ENCODE measurements at places on chromosomes 11 and 22.

DNA sequence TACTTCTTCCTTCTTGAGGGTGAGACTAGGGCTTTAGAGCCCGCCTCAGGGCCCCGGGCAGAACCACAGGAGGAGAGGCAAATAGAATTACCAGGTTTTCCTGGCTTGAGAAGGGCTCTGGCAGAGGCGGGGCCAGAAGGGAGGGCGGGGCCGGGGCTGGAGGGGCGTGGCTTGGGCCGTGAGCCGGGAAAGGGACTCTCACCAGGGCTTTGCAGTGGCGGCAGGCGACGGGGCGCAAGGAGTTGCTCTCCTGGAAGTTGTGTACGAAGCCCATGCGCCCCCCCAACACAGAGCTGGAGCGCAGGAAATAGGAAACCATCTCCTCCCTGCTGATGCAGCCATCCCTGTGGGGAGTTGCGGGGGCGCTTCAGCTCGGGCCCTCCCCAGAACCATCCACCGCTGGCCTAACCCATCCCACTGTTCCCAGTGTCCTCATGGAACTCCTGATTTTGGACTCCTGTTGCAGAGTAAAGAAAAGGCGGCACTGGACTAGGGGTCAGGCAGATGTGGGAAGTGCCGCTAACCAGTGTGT, 6.9 kb upstream of the NRXN2 start:
- no peak for DNase-seq

DNA sequence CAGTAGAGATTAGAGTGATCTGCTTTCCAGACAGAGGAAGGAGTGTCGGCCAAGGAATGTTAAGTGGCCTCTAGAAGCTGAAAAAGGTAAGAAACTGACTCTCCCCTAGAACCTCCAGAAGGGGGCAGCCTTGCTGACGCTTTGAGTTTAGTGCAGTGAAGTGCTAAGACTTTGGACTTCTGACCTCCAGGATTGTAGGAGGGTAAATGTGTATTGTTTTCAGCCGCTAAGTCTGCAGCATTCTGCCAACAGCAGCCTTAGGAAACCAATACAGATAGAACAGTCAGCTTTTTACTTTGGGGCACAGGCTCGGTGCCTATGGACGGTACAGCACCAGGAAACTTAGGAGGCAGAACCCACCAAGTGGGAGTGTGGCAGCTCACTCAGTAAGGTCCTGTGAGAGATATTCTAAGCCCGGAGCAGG, 3.6 kb upstream of the TBC1D22A start:
- peak; percentile 57 for DNase-seq

DNA sequence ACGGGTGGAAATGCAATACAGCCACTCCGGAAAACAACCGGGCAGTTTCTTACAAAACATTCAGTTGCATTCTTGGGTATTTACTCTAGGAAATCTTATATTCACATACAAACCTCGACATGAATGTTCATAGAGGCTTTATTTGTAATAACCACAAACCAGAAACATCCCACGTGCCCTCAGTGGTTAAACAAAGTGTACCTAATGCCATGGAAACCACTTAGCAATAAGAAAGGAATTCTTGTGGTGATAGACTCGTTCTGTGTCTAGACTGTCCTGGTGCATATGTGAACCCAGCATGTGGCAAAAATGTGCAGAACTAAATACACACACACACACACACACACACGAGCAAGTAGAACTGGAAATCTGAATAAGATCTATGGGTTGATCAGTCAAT, 1073.3 kb downstream of the TBC1D22A start:
- peak; percentile 99 for DNase-seq

DNA sequence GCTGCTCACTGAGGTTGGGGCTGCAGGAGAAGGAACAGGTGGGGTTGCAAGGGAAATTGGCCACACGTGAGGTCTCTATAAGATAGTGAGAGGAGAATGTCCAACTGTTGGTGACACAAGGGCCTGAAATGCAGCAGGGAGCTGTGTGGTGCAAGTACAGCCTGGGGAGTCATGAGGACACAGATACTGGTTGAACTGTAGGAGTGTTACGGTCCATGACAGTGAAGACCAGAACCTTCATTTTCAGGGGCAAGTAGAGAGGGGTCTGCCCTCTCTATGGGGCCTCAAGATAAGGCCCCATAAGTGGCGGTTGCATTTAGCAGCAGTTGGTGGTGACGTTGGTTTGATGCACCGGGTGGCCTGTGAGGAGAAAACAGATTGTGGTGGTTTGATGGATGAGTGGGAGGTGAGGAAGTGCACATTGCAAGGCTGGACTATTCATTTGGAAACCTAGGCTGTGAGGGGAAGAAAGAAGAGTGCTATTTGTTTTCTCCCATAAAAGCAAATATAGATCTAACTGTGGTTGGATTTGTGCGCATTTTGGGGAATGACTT, 39.4 kb downstream of the MICAL2 start:
- peak; percentile 44 for DNase-seq

GRCh38 chr11:117229411-117229810, 2.5 kb downstream of the PCSK7 start:
- DNase-seq: no peak

DNA sequence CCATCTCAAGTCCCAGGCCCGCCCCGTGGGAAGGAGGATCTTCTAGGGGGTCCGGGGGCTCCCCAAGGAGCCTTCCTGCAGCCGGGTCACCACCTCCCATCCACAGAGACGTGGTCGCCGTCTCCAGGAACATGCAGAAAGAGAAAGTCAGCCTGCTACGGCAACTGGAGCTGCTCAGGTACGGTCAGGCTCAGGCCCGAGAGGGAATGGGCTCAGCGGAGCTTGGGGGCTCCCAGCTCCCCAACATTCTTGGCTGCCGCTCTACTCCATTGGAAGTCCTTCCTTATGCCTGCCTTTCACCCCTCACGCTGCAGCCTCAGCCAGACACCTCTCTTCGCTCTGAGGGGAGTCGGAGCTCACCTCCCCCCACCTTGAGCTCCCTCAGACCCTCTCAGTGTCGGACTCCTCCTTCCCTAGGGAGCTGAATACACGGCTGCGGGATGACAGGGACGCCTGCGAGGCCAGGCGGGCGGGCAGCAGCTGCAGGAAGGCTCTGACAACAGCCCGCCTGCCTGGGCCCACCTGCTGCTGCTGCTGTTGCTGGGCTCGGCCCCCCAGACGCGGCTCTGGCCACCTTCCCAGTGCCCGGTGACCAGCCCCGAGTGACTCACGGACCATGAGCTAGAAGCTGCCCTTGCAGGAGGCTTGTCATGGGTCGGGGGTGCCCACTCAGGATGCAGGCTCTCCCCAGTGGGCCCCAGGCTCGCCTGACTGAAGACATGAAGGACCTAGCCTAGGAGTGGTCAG, 1.5 kb upstream of the CD151 start:
- peak; percentile 52 for DNase-seq

DNA sequence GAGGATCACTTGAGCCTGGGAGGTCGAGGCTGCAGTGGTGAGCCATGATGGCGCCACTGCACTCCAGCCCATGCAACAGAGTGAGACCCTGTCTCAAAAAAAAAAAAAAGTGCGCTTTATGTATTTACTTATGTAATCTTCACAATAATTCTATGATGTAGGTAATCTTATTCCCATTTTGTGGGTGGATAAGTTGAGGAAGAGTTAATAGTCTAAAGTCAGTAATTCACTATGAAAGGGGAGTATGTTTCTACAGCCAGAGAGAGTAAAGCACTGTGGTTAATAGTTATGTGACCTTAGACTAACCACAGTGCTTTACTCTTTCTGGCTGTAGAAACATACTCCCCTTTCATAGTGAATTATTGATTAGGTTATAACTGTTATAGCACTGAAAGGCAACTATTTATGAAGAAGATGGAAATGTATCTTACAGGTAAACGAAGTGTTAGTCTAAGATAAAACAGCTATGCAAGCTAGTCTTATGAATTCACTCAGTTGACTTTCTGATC, 11.9 kb downstream of the CTR9 start:
- DNase-seq: no peak

- no peak for DNase-seq
Measured at GRCh38 chr11:68661014-68661413, 23.3 kb upstream of the GAL start.

GRCh38 chr11:88523386-88524071, 186.0 kb upstream of the CTSC start:
- DNase-seq: peak; percentile 71

DNA sequence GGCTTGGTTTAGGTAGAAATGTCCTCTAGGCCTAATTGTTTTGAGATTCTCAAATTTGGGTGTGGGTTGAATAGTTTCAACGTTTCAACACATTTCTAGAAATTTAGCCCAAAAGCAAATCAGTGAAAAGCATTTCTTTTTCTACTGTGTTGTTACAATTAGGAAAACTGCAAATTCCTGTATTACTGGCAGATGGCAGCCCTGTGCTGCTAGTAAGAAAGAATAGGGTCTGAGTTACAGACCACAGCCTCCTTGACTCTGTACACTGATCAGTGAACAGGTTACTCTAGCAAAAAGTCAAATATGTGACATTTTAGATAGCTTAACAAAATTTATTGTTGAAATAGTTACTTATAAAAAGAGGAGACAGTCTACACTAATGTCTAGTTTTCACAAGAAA, 703.0 kb downstream of the JRKL start:
- DNase-seq: no peak

GRCh38 chr11:125174057-125174456, 9.5 kb downstream of the PKNOX2 start:
- DNase-seq: no peak

DNA sequence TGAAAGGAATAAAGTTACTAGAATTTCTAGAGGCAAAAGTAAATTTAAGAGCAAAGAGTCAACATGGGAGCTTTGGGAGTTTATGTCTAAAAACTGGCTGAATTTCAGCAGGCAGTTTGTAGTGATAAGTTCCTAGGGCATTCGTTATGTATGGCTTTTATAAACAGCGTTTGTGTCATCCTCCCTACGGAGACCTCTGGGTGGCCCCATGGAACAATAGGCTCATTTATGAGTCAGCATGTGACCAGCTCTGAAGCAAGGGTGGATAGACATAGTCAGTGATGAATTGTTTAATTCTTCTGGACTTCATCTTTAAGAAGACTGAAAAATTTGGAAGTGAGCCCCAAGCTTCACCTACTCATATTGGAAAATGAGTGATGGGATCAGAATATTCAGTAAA, 37.1 kb downstream of the SVIP start:
- peak; percentile 64 for DNase-seq

DNA sequence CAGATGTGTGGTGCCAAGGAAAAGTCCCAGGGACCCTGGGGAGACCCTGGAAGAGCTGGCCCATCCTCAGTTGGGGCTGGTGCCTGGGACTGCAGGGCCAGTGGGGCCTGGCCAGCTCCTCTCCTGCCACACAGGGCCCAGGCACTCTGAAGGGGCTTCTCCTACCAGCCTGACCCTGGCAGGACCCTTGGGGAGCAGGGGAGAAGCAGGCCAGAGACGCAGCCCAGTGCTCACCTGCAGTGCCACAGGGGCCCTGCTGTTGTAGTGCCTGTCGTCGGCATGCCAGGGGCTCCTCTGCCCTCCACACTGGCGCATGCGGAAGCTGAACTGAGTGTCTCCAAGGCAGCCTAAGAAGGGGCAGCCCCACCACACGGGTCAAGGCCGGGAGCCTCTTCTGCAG, 9.1 kb downstream of the DENND6B start:
- no peak for DNase-seq

DNA sequence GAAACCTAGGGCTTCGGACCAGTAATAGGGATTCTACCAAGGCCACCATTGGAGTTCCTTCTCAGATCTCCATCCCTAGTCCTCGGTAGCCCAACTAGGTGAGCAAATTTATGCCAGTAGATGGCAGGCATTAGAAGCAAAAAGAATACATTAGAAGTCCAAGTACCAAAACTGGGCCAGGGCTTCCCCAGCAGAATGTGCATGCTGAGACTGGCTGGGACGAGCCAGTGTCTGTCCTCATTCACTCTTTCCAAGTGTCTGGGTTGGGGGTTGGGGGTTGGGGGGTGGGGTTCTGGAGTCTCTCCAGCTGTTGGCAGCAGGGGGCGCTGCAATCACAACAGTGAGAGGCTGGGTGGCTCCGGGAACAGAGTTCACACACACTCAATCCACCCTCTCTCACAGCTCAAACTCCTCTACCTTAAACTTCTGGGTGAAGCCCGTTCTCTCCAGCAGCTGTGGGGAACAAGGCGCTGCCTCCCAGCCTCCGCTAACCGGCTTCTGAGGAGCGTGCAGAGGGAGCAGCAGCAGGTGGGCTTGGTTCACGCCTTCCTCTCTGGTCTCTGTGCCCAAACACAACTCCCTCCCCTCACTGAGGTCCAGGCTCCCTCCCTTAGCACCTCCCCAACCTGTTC, 57.5 kb downstream of the BTG4 start:
- DNase-seq: peak; percentile 74

DNA sequence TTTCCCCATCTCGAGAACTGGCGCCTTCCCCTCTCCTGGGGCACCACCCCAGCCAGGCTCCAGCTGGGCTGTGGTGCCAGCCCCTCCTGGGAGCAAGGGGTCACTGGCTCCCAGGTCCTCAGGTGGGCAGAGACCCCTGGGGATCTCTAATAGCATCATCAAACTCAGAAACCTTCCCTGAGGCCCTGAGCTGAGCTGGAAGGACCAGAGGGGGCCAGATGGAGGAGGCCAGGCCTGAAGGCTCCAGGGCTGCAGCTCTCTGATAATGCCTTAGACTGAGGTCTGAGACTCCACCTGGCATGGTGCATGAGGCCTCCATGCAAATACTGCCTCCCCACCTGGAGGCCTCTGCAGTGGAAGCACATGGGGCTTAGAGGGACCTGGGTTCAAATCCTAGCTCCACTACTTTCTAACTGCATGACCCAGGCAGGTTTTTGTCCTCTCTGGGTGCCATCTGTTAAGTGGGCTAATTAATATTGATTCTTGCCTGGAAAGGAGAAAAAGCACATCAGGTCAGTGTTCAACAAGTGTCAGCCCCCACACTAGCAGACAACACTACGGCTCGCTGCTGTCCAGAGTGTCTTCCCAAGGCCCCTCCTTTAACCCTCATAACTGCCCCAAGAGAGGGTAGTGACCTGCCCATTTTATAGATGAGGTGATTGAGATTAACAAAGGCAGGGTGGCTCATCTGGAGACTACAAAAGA, 1.5 kb downstream of the MAPK8IP1 start:
- no peak for DNase-seq

DNA sequence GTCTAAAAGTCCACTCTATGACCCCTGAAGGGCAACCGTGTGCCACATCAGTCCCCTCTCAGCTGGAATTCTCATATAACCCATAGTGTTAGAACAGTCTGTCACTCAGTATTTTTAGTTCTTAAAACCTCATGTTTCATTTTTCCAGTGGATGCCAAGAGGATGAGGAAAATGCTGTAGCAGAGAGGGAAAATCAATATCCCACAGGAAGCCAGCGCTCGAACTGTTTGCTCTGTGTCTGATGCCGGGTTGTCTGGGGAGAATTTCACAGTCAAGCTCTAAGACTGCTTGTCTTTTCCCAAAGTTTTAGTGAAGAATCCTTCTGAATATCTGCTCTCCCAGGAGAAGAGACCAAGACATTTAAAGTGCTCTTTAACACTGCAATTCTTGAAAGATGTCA, 360.9 kb downstream of the OPCML start:
- no peak for DNase-seq

- DNase-seq: no peak
Measured at GRCh38 chr11:10970926-10971325, 113.1 kb upstream of the ZBED5 start.

DNA sequence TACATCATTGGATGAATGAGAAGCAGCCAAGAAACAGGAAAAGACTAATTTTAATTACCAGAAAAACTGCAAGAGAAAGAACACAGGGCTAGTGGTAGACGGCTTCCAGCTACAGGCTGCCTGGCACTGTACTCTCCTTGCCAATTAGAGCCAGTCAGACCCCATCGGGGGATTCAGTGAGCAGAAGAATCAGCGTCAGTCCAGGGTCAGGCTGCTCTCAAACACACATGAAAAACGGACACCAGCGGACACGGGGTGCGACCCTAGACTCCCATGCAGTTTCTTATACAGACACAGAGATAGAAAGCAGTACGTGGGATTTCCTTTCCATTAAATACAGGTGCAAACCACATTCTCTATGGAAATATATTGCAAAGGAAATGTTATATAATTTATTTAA, 1.1 kb upstream of the CNTN5 start:
- DNase-seq: no peak

GRCh38 chr11:62539238-62539925, 7.2 kb downstream of the AHNAK start:
- DNase-seq: peak; percentile 95
